Gastroesophageal sphincter (tissue), 4 donors: ENCODE measurements at places on chromosomes 6 and 20. TPM values are rescaled to one million over a fixed set of nuclear protein-coding genes. Genes with fewer than 3 reads are reported as not detected.

The WFDC12 gene
- total RNA-seq: not detected

The GABRR1 gene
- total RNA-seq: not detected

The PNPLA1 gene
- total RNA-seq: not detected

The VNN1 gene
- 2.2 TPM for total RNA-seq

The MUC22 gene
- 0.16 TPM for total RNA-seq

The TAAR8 gene
- total RNA-seq: not detected

The TAGAP gene
- 4.3 TPM for total RNA-seq

The CYP39A1 gene
- 12.5 TPM for total RNA-seq

The ACTL10 gene
- total RNA-seq: 0.54 TPM

The WFDC13 gene
- total RNA-seq: not detected

The PTCRA gene
- not detected for total RNA-seq

The SASH1 gene
- 48.9 TPM for total RNA-seq

The ATAT1 gene
- total RNA-seq: 0.82 TPM

The TRIM31 gene
- total RNA-seq: not detected

The GNMT gene
- 2.6 TPM for total RNA-seq

The F13A1 gene
- total RNA-seq: 303 TPM

The AIF1 gene
- total RNA-seq: 32.5 TPM

The GINS1 gene
- 0.31 TPM for total RNA-seq

The ARMH2 gene
- total RNA-seq: 0.54 TPM
